ENCODE measurements at places on chromosomes 4 and X.

DNA sequence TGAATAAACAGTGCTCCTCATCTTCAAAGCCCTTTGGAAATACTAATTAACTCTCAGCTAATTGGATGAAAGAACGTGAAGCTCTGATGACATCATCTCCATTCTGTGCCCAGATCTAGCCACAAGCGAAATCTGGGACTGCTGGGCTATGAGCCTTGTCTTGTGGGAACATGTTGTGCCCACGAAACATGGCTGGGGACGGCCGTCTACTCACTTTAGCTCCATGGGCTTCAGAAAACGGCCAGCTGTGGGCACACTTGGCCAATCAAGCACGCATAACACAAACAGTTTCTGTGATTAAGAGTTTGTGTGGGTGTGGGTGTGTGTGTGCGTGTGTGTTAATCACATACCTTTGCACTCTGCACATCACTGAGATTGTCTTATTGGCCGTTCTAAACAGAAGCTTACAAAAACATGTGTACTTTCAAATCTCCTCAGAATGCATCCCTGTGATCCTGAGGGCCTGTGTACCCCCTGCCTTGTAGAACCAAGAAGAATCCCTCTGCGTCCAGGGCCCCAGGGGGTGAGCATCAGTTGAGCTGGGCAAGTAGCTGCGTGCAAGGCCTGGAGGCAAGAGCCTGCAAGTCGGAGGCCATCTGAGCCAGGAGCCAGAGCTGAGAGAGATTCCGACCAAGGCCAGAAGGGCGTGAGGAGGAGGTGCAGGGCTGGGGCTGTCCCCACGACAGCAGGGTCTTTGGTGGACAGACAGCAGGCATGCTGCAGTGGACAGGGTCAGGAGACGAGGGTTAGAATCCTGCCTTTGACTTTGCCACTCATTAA lies 18.7 kb upstream of the ZNF185 start:
- ATAC-seq, result no peak

DNA sequence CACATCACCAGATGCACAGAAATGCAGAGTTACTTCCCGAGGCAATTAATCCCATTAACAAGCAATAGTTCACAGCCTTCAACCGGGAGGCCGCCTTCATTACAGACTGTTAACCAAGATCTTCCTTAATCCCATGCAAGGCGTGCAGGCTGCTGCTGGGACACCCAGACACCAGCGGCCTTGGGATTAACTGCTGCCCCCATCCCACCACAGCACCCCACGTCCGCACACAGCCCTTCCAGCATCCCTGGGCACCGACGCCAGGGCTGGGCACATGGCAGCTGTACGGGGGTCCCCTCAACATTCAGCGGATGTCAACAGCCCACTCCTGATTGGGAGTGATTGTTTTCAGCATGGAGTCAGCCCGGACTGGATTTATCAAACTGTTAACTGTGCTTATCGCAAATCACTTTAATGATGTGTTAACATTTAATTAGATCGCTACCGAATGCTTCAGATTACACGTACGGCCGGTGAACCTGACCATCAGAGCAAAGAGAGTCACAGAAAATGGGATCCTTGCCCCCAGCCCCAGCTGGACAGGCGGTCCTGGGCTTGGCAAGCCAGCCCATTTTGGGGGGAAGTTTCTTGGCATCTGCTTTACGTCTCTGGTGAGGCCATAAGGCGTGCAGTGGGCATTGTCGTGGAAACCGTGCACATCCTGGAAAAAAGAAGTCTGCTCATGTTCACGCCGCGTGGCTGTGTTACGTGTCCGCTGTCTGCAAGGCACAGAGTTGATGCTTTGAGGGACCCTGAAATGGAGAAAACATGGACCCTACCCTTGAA lies 126.4 kb downstream of the HMX1 start:
- no peak for ATAC-seq

- ATAC-seq, result no peak
Observed at GRCh38 chrX:44101281-44101680, 128.1 kb upstream of the NDP start.

- ATAC-seq, result no peak
Observed at GRCh38 chr4:9996319-9997110, 24.8 kb downstream of the SLC2A9 start.

- no peak for ATAC-seq
Observed at GRCh38 chr4:158856852-158857251, 88.0 kb downstream of the FNIP2 start.

Data from activated CD4-positive, CD25-positive, alpha-beta regulatory T cell treated with anti-CD3 and anti-CD28 coated beads, Interleukin-2, amount 50 U/mL, for 24 hours (primary cell).